GM03348 (cell line): ENCODE measurements at places on chromosomes 11 and 22.

- no peak for DNase-seq
Measured at GRCh38 chr11:61930933-61931332, 13.6 kb upstream of the RAB3IL1 start.

DNA sequence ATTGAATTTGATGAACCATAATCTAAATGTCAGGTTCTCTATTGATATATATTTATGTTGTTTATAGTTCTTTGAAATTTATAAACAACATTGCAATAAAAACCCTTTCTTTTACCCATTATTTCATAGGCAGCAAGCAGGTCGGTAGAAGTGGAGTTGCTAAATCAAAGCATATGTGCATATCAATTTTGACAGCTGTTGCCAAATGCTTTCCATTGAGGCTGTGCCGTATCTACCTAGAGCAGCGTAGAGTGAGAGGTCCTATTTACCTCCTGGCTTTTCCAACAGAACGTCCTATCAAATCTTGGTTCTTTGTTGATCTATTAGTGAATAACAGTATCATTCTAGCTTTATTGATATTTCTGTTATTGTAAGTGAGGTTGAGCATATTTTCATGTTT is 77.5 kb upstream of the SLC22A12 start:
- DNase-seq = no peak

DNA sequence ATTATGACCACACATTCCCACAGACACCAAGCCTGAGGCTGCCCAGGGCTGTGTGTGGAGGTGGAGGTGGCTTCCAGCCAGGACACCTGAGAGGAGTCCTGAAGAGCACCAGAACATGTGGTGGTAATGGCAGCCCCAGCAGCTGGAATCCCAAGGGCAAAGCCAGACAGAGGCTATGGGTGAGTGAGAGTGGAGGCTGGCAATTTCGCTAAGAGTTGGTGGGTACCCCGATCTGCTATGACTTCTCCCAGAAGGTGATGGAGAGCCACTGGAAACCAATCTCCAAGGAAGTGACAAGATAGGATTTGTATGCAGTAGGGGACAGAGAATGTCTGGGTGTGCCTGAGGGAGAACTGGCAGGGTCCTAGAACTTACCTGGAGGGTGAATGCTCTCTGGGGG is 69.3 kb upstream of the CLTCL1 start:
- no peak for DNase-seq

DNA sequence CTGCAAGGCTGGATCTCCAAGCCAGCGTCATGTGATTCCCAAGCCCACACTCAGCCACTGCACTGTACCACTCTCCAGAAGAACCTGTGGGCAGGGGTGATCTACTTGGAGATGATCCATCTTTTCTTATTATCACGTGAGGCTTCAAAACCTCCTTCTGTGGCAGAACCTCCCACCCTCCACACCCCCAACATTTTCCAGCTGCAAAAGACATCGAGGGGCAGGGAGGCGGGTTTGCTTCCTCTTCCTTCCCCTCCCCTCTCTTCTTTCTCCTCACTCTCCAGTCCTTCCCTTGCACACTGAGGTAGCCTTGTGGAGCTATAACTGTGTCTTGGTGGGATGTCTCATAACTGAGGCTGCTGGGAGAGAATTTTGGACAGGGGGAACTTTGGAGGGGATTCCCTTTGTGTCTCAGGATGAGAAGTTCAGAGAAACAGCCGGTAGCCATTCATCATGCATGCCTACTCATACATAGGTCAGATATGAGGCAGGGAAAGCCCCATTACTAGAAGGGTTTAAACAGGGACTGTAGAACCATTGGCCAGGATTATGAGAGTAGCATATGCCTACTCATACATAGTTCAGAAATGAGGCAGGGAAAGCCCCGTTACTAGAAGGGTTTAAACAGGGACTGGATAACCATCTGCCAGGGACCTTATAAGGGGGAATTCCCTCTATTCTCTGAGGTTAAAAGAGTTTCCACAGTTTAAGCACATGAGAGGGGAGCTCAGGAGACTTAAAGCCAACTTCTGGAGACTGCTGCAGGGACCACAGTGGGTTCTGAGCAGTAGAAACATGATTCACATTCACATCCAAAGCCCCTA is 420.7 kb upstream of the CADM1 start:
- DNase-seq = no peak

DNA sequence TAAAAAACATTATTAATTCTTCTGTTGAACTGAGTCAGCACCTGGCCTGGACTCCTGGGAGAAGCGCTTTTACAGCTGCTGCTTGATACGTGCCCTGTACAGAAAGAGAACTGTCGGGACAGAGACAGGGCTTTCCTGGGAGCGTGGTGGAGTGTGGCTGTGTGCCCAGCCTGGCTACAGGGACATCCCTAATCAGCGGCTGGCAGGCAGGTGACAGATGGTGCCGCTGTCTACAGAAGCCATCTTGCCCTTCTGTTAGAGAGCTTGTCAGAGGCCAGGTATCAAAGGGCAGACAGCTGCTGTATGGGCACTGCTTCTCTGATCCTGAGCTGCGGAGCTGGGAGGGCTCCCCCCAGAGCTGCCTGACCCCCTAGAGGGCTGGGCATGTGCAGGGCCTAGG is 361.8 kb downstream of the TENM4 start:
- no peak for DNase-seq

DNA sequence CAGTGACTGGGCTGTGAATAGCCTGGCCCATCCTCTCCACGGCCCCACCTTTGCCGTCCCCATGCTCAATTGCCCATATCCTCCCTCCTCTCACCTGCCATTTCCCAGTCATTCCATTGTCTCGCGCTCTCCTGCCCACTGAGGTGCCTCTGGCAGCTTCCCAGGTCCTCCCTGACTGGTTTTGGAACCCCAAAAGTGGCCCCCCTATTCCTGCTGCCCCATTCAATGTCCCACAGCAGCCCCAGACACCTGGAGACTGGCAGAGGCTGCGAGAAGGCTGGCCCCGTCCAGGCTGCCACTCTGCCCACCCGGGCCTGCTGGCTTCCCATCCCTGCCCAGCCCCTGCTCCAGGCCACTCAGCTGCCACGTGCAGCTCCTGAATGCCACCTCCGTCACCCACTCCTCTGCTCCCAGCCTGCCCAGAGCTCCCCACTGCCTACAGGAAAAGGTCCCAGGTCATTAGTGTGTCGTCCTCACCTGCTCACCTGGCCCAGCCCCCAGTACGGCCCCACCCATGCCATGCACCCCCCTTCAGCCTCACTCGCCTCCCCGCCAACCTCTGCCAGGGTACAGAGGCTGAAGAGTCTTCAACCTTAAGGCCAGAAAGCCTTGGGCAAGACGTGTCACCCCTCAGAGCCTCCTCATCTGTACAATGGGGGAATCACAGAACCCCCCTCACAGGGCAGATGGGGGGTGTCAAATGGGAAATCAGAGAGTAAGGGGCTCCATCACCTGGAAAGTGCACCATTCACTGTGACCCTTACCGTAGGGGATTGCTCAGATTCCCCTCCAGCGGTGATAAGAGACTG is 37.5 kb downstream of the KCNJ4 start:
- no peak for DNase-seq

DNA sequence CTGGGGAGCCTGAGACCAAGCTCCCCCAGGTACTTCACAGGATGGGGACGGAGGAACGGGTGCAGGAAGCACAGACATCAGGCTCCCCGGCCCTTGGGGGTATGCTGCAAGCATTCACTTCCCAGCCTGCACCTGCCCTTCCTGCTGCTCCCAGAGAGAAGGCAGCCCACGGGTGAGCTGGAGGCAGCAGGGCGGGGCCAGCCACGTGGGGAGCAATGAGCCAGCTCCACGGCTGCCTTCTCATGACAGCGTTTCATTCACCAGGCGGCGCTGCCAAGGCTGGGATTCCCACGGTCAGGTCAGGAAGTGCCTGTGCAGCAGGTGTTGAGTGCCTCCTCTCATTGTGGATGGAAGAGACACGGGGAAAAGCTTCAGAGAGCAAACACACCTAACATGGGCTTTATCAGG is 14.5 kb upstream of the PHLDA2 start:
- no peak for DNase-seq

- no peak for DNase-seq
Measured at GRCh38 chr11:125281831-125282595, 117.5 kb downstream of the PKNOX2 start.
